ENCODE measurements at places on chromosomes 1 and 21. TPM values are rescaled to one million over a fixed set of nuclear protein-coding genes. Genes with fewer than 3 reads are reported as not detected.
A peak's percentile ranks its signal among the peaks of the same experiment; 100 is the strongest.

- no peak overlapping the region for H3K4me3 ChIP-seq
- no peak for DNase-seq
Observed at GRCh38 chr1:99702221-99702620, 56.3 kb downstream of the PALMD start.

- H3K36me3 ChIP-seq: no peaks in the 10 kb centered on the region
- no peak overlapping the region for H3K27ac ChIP-seq
- H3K4me1 ChIP-seq: no peaks in the 10 kb centered on the region
- no peaks in the 10 kb centered on the region for H3K27me3 ChIP-seq
- H3K4me3 ChIP-seq: no peak overlapping the region
Observed at GRCh38 chr1:216907100-216907499, 183.9 kb upstream of the ESRRG start.

GRCh38 chr1:205588636-205589035, 43.2 kb downstream of the ELK4 start:
- H3K36me3 ChIP-seq: no peaks in the 10 kb centered on the region
- H3K27me3 ChIP-seq: no peaks in the 10 kb centered on the region
- no peak for DNase-seq
- no peak overlapping the region for H3K4me3 ChIP-seq
- H3K27ac ChIP-seq: no peak overlapping the region

GRCh38 chr21:16620786-16621320, 891.1 kb downstream of the USP25 start:
- no peaks in the 10 kb centered on the region for H3K27me3 ChIP-seq
- H3K36me3 ChIP-seq: no peaks in the 10 kb centered on the region
- H3K27ac ChIP-seq: no peak overlapping the region

- no peak overlapping the region for H3K4me3 ChIP-seq
- DNase-seq: no peak
- no peaks in the 10 kb centered on the region for H3K36me3 ChIP-seq
Observed at GRCh38 chr1:228765168-228765946, 30.1 kb downstream of the RHOU start.

- peaks cover 27% of the 10 kb centered on the region for H3K4me1 ChIP-seq
- no peak overlapping the region for H3K27ac ChIP-seq
- H3K27me3 ChIP-seq: no peaks in the 10 kb centered on the region
- peaks cover 60% of the 10 kb centered on the region for H3K36me3 ChIP-seq
- H3K4me3 ChIP-seq: no peak overlapping the region
- no peak for DNase-seq
Observed at GRCh38 chr1:175169286-175170018, 23.1 kb downstream of the KIAA0040 start.

GRCh38 chr21:27681038-27681437, 714.1 kb upstream of the ADAMTS5 start:
- no peaks in the 10 kb centered on the region for H3K27me3 ChIP-seq
- no peaks in the 10 kb centered on the region for H3K4me1 ChIP-seq
- DNase-seq: no peak
- H3K27ac ChIP-seq: no peak overlapping the region
- H3K4me3 ChIP-seq: no peak overlapping the region

GRCh38 chr1:212607206-212607912, 1.2 kb upstream of the ATF3 start:
- peak overlapping the region; percentile 93 for H3K27ac ChIP-seq
- H3K36me3 ChIP-seq: no peaks in the 10 kb centered on the region
- peak overlapping the region; percentile 51 for H3K4me3 ChIP-seq
- DNase-seq: no peak

GRCh38 chr1:245800901-245801605, 646.3 kb downstream of the KIF26B start:
- H3K4me1 ChIP-seq: no peaks in the 10 kb centered on the region
- no peaks in the 10 kb centered on the region for H3K36me3 ChIP-seq
- H3K27me3 ChIP-seq: no peaks in the 10 kb centered on the region
- DNase-seq: no peak

DNA sequence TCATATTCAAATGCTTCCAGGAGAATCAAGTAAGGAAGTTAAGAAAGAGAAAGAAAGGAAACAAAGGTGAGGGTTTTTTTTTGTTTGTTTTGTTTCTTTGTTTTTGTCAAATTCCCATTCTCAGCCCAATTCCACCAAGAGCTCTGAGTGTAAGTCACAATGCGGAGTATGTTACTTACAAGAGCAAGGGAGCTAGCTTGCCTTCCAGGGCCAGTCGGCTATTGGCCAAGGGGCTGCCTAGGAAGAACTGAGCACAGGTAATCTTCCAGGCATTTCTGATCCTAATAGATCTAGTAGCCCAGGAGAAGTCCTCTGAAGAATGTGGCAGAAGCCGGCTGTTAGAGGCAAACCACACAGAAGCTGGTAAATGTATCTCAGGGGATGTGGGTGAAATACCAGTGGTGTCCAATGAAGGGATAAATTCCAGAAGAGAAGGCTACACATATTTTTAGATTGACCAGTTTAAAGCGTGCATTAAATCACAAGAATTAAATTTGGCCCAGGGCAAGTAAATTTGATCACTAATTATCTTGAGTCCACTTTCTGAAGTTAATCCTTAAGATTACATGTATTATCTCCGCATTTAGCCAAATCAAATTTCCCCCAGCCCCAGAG, 239.6 kb upstream of the ADAMTS5 start:
- no peaks in the 10 kb centered on the region for H3K27me3 ChIP-seq
- H3K4me1 ChIP-seq: no peaks in the 10 kb centered on the region
- H3K36me3 ChIP-seq: no peaks in the 10 kb centered on the region

HPCA gene
- not detected for total RNA-seq

TSPAN2 gene
- total RNA-seq: 8.7 TPM

AQP10 gene
- total RNA-seq: 0.34 TPM

SLC25A34 gene
- total RNA-seq: 1.4 TPM

FMOD gene
- 36.6 TPM for total RNA-seq

CHD5 gene
- 0.03 TPM for total RNA-seq

LCE3E gene
- total RNA-seq: not detected

UFC1 gene
- total RNA-seq: 93.8 TPM

WDR64 gene
- not detected for total RNA-seq

RNU1-3 gene
- 2,748 TPM for total RNA-seq

SH2D5 gene
- total RNA-seq: 0.12 TPM

GREM2 gene
- total RNA-seq: 0.99 TPM

Data from left lung (tissue), 14 donors.